Right renal pelvis (tissue), 4 donors: ENCODE measurements at places on chromosomes 12 and 14.

DNA sequence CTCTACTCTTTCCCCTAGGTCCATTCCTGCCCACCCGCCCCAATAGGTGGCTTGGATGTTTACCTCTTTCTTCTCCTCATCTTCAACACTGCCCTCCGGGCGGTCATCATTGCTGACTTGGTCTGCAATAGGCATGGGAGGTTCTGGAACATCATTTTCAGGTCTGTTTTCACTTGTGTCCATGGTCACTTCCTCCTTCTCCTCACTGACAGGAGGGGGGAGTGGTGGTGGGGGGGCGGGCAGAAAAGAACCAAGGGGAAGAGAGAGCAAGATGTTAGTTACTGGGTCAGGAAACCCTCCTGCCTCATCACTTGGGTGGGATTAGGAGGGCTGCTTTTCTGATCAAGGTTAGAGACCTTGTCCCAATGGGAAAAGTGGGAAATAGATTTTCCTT, 12.1 kb upstream of the CDH24 start:
- DNase-seq = no peak

DNA sequence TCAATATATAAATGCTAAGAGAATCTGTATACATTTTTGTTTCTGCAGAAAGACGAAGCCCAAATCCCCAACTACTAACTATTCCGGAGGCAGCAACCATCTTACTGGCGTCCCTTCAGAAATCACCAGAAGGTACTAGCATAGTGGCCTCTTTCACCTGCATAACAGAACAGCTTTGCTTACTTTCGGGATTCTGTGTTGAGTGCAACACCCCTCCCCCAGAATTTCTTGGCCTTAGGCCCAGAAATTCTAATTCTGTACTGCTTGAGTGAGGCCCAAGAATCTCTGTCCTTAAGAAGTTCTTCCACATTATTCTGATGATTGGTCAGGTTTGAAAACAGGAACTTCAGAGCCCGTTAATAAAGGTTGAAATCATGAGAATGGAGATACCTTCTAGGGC, 2.9 kb downstream of the SPX start:
- DNase-seq = peak; percentile 60

- DNase-seq = no peak
These were observed 28.5 kb downstream of the CD9 start for GRCh38 chr12:6228535-6229223.

DNA sequence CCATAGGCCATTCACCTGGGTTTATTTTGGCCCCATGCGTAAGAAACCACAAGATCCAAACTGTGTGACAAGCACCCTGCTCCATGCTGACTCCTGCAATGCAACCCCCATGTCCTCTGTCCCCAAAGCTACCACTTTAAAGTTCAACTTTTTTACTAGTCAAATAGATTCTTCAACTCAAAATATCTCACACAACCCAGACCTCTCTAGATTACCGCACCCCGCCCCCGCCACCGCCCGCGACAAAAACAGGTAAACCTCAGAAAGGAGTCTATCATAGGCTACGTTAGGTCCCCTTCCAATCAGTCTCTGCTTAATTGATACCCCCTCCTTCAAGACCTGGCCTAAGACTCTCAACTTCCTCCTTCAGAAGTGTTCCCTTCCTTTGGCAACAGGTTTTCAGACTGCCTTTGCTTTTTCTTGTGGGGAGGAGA, 2.2 kb downstream of the ZFP36L1 start:
- DNase-seq = no peak

- DNase-seq = no peak
These were observed 90.3 kb downstream of the DDHD1 start for GRCh38 chr14:53062856-53063255.

- no peak for DNase-seq
These were observed 59.0 kb upstream of the ANP32D start for GRCh38 chr12:48413388-48413787.

DNA sequence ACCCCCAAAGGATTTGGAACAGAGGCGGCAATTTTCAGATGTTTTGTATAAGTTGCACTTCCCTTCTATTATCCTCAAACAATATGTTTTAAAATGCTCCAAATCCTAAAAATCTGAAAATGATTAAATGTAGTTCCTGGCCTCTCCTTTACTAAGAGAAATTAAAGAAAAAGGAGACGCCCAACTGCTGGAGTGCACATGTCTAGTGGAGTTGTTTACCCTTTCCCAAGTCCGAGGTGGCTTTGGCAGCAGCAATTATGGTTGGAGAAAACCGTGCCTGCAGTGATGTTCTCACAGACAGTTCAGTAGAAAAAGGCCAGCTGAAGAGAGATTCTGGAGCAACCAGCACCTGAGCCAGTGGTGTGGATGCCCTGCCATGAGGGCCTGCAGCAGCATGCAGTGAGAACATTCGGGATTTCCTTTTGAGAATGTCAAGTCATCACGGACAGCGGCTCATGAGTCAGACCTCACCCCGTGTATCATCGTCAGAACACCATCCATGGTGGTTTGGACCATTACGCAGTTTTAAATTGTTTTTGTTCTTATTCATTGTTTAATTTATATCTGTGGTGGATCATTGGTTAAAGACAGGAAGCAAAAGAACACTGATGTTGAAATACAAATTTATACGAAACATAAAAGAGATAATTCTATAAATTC, 179.0 kb upstream of the KRR1 start:
- no peak for DNase-seq

DNA sequence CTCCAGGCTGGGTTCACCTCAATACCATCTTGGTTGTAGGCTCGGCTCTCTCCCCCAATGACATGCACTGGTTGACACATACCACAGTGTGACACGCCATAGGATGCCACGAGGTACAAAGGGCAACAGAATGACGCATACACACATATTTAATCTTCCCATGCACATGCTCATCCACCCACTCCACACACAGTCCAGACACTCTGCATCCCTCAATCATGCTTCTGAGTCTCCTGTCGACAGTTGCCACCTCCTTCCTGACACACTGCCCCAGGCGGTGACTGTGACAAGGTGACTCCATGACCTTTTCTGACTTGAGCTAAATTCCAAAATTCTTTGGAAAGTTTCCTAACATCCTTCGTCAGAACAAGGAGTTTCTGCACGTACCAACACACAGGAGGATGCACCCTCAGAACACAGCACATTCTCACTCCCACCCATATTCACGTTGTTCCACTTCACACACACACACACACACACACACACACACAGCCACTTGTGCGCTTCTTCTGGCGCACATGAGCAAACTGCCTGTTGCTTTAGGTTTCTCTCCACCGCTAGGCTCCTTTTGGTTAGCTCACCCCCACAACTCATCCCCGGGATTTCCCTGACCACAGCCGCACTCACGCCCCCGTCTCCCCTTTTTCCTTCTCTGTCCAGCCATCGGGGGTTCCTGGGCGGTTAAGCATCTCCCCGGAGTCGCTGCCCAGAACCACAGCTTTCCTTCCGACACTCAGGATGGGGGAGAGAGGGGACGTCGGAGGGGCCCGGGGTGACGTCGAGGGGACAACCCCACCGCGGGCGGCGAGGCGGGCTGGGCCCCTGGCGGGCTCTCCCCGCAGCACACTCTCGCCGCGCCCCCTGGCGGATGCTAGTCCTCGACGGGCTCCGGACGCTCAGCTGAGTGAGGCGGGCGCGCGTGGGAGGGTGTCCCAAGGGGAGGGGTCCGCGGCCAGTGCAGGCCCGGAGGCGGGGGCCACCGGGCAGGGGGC, 536 bp upstream of the WNT1 start:
- DNase-seq = no peak

- DNase-seq = no peak
These were observed 20.1 kb upstream of the CERS5 start for GRCh38 chr12:50187084-50187900.

DNA sequence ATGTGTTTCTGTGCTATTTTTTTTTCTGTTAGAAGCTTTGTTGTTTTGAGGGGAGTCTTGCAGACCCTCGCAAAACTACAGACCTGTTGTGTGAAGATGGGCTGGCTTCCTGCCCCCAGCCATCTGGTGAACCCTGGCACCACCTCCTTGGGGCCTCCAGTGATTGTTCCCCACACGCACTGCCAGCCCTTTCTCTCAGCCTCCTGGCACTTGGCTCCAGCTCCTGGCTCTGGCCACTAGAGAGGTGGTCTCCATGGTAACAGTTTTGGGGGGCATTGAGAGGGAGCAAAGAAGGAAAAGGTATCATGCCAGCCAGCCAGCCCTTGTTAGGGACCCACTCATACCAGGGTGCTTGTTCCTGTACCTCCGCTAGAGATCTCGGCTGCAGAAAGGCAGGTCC, 176.4 kb upstream of the RPH3A start:
- no peak for DNase-seq

DNA sequence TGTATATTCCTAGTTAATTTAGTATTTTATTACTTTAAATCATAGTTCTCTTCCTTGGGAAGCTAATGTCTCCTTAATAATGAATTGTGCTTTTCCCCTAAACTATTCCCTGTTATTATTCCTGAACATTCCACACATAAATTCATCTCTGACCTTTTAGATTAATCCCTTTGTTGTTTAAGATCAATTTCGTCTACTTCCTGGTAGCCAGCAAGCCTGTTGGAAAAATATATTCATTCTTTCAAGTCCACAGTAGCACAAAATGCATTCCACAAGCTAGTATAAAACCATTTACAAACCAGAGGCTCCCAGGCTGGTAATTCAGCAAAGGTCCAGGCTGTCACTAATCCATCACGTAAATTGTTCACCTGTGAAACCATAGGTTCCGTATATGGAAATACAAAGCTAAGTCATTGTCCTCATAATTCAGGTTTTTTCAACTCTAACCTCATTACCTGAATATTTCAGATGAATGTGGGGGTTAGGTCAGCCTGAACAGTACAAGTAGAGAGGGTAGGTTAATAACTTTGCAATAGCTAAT, 232.7 kb downstream of the SEC23A start:
- DNase-seq = no peak

- no peak for DNase-seq
These were observed 28.0 kb downstream of the TTLL5 start for GRCh38 chr14:75689012-75689411.
